ENCODE measurements at places on chromosomes 7 and 10.

- no peak for DNase-seq
Measured at GRCh38 chr7:125504848-125505247, 575.2 kb upstream of the POT1 start.

GRCh38 chr7:114939484-114940097 lies 17.7 kb downstream of the MDFIC start:
- no peak for DNase-seq

- DNase-seq = no peak
Measured at GRCh38 chr7:41451826-41452225, 251.1 kb downstream of the INHBA start.

DNA sequence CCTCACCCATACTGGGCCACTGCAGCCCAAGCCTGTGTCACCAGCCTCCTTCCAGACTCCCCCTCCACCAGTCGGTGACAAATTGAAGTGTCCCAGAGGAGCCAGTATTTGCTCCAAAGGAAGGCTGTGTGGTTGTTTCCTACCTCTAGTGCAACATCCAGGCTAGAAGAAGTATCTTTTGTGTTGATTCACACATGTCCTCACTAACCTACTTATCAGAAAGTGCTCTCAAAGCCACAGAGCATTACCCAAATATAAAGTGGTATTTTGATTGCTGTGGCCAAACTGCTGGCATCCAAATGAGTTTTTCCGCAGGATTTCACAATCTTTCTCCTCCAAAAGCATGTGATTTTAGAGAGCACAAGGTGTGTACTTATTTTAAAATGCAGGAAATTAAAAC lies 134.8 kb downstream of the CUL2 start:
- no peak for DNase-seq

- DNase-seq = no peak
Measured at GRCh38 chr10:644943-645334, 44.5 kb downstream of the DIP2C start.

DNA sequence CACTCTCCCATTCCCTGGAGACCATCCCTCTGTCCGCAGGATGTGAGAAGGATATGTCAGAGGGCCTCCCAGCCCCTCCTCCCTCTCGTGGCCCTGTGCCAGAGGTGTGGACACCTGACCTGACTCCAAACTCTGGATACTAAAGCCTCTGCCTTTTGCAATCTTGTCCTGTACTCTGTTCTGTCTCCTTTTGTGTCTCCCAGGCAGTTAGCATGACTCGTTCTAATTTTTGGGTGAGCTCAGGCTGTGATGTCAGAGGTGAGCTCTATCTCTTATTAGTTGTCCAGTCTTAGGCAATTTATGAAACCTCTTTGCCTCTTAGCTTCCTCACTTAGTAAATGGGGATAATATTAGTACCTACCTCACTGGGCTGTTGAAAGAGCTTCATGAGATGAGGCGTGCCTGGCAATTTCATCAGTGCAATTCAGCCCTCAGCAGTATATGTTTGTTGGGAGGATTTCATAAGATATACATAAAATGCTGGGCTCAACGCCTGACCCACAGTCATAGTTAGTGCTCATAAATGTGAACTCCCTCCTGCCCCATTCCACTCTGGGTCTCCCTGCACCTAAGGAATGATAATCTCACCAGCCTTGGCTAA lies 10.9 kb downstream of the MARVELD1 start:
- no peak for DNase-seq

DNA sequence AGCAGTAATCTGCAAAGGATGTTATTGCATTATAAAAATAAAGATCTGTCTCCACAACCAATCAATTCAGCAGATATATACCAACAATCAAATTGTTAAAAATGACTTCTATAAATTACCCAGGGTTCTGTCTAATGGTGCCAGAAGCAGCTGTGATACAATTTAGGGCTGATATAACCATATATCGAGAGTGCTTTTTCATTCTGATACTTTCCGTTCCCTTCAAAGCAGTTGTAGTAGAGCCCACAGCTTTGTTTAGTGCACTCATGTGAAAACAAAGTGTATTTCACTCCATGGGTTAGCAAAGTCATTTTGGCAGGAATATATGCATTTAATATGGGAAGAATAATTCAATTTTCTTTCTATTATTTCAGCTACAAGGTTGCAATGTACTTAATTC lies 83.1 kb upstream of the CHCHD3 start:
- no peak for DNase-seq

DNA sequence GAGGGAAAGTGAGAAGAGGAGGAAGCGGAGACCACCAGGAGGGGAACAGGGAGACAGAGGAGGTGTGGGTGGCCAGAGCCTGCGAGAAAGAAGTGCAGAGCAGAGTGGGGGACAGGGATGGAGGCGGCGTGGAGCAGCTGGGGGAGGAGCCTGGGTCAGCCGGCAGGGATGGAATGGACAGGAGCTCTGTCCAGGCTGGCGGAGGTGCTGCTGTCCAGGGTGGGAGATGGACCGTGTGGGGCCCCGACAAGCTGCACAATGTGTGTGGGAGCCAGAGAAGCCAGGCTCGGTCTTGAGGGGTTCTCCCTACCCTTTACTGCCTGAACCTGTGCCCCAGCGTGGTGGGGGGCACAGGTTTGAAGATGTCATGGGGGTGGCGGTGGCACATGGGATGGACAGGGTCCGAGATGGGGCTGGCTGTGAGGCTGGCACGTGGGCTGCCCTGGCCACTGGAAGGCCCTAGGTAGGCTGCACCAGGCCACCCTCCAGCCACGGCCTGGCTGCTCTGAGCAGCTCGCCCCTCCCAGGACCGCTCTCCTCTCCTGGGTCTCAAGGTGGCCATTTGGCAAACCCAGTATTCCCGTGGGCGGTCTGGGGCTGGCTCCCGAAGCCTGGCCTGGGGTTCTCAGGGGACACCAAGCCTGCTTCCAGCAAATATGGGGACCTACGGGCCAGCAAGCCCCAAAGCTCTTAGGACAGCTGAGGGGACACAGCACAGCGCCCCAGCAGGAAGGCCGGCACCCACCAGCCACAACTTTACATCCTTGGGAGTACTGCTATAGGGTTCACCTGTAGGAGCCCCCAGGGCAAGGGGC lies 32.3 kb downstream of the YKT6 start:
- no peak for DNase-seq

GRCh38 chr7:23191022-23191421 lies 9.2 kb downstream of the NUP42 start:
- no peak for DNase-seq

DNA sequence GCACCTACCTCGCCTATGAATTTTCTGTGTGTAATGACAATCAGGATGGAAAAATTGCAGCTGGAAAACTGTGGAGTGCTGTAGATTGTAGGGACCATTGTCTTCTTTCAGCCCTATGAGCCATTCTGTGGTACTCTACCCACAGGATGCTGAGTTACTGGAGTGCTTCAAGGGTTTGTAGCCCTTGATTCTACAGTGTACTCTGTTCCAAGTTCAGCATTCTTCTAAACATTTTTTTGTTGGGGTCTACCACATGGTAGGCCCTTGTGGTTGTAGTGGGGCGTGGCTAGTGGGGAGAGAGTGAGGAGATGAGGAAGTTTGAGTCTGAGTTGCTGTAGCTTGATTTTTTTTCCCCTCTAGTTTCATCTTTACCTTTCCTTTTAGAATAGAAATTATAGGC lies 33.5 kb downstream of the REEP3 start:
- no peak for DNase-seq

GRCh38 chr7:48109848-48110663 lies 21.0 kb downstream of the UPP1 start:
- DNase-seq = peak; percentile 76

DNA sequence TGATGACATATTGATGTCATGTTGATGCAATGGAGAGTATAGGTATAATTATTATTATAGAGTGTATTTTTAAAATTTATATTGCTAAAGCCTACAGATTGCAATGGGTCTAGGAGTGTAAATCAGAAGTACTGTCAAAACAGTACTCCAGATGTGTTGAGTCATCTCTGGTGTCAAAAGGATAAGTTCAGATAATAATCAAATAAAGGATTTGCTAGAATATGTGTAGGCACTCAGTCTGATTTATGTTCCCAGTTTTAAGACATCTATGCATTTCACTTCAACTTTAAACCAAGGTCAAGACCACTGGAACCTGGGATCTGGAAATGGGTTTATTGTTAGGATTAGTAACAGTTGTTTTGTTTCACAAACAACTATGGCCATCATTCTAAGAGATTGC lies 342.3 kb upstream of the BMPER start:
- DNase-seq = no peak

DNA sequence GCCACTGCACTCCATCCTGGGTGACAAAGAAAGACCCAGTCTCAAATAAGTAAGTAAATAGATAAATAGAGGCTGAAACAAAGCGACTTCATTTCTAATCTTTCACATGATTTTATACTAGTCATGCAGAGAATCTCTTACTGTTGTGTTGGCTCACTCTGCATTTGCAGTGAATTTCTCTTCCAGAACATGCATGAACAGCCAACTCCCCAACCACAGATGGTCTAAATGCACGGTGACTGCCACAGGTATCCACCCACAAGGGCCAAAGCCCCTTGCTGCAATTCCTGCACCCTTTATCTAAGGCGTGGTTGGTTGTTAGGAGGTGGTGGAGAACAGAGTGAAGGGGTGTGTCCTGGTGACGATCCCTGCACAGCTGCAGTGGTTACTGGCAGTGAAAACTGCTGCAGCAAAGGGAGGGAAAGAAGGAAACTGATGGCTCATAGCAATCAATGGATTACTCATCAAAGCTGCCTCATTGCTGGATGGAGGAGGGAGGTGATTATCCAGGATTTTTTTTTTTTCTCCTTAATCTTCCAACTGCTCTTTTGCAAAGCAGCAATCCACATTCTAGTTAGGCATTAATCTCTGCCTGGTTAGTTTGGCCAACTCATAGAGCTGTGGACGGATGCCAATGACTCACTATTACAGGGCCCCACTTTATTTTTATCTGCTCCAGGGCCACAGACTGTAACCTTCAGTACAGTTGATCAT lies 50.6 kb downstream of the PRTFDC1 start:
- no peak for DNase-seq

GRCh38 chr7:99120501-99120900 lies 23.4 kb downstream of the SMURF1 start:
- no peak for DNase-seq

DNA sequence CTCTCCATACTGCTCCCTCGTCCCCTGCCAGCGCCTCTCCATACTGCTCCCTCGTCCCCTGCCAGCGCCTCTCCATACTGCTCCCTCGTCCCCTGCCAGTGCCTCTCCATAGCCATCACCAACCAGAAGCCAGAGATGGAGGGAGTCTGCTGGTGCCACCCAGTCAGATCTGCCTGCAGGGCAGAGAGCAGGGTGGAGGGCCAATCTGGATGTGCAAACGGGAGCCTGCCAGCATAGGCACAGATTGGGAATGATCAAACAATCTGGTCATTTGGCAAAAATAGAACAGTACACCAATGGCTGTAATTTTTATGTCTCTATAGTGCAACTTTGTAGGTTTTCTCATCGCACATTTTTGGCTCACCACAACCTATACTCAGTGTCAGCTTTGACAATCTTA lies 76.9 kb upstream of the LRRC4 start:
- DNase-seq = peak; percentile 53

GRCh38 chr10:43695321-43695720 lies 46.6 kb upstream of the ZNF32 start:
- no peak for DNase-seq

GRCh38 chr7:84040355-84040754 lies 154.2 kb downstream of the SEMA3A start:
- DNase-seq = peak; percentile 26

GRCh38 chr10:323651-324293 lies 188.5 kb downstream of the ZMYND11 start:
- peak; percentile 64 for DNase-seq

DNA sequence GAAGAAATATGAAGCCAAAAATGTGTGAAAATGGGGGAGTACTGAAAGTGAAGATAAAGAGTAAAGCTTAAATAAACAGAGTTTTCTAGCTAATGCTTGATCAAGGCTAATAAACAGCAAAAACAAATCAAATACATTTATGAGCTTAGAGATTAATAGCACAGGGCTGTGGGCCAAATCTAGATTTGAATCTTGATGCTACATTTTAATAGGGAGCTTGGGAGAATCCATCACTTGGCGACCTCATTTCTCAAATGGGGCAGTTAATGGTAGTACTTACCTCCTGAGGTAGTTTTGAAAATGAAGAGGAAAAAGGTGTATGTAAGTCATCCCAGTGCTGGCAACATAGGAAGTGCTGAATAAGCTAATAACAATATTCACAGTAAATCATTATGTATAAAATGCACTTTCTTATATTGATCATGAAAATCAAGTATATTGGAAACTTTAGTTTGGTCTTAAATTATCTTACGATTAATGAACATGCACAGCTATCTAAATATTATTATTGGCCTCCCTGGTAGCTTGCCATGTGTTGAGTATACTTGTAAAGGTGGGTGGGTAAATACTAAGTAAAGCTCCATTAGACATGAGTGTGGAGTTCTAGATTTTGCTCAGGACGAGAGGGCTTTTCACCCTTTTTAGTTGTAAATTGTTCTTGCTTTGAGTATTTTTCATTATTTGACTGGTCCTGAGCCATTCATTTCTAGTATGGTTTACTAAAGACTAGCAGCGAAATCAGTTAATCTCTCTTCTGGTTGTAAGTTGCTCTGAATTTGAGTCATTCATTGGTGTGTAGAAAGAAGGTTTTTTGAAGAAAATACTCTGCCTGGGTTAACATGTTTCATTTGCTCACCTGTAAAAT lies 5.1 kb downstream of the BICC1 start:
- no peak for DNase-seq

GRCh38 chr10:126049759-126050700 lies 153.7 kb downstream of the FANK1 start:
- DNase-seq = no peak

DNA sequence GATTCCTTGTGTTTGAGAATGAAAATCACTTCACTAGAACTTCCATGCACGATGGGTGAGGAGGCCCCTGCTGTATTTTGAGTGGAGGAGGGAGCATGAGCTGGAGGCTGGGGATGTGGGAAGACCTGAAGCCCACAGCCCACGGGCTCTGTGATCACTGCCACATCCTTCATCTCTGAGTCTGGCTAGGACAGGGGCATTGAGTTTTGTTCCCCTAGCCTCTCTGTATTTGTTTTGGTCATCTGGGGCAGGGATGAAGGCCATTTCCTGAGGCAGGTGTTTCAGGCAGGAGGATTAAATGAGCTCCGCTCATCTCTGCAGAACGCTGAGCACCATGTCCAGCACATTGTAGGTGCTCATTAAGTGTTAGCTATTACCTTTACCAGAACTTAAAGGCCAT lies 293.6 kb downstream of the GLRX3 start:
- DNase-seq = no peak

DNA sequence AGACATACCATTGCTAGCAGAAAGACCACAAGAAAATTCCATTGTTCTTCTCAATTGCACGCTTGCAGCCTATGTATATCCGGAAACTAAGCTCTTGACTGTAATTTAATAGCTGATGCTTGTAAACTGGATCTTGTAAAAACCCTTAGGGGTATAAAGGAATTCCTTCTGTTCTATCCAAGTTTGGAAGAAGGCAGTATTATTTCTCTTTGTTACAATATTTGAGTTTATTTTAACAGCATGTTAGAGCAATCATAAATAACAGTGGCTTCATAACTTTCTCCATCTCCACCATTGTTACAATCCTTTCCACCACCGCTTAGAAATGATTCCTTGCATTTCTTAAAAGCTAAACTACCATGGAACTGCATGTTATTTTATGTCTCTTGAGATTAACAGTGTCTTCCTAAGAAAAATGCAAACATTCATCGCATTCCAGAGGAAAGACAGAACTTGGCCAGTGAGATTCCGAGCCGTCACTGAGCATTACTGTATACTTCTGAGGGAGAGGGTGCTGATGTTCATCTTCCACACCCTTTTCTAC lies 92.5 kb downstream of the TRIL start:
- DNase-seq = no peak
